Putamen (tissue), 1 donor: ENCODE measurements at places on chromosomes 4 and X.
A peak's percentile ranks its signal among the peaks of the same experiment; 100 is the strongest.

- no peak for DNase-seq
Observed at GRCh38 chrX:72554448-72555140, 18.0 kb downstream of the HDAC8 start.

DNA sequence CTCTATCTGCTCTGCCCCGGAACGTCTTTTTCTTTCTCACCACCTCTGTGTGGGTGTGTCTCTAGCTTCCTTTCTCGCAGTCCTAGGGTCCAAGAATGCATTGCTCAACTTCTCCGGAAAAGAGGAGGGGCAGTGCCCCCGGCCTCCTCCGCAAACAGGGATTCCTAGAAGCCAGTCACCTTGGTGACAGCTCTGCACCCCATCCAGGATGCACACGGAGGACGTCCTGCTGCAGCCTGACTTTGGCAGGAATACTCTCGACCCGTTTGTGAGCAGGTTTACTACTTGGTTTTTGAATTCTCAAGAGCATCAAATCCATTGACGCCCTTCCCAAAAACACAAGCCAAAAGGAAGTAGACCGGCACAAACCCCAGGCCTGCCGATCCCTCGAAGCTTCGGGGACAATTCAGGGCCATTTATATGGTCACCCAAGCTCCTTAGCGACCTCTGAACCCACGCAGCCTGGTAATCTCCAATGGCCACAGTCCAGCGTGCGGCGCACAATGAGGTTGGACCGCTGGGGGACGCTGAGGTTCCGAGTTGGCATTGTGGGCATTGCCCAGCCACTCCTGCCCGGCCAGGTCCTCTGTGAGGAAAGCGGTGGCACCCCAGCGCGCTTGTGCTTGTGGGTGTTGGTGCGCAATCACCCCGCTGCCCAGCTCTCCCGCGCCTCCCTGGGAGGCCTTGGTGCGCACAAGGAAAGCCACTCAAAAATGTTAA lies 9.8 kb downstream of the NKX3-2 start:
- no peak for DNase-seq

GRCh38 chr4:98976716-98977115 lies 18.8 kb upstream of the METAP1 start:
- DNase-seq: no peak

GRCh38 chrX:13733506-13733905 lies 914 bp downstream of the TRAPPC2 start:
- DNase-seq: no peak

- no peak for DNase-seq
Observed at GRCh38 chr4:73609706-73610105, 10.5 kb downstream of the RASSF6 start.

- no peak for DNase-seq
Observed at GRCh38 chr4:151678048-151678872, 82.5 kb downstream of the GATB start.

DNA sequence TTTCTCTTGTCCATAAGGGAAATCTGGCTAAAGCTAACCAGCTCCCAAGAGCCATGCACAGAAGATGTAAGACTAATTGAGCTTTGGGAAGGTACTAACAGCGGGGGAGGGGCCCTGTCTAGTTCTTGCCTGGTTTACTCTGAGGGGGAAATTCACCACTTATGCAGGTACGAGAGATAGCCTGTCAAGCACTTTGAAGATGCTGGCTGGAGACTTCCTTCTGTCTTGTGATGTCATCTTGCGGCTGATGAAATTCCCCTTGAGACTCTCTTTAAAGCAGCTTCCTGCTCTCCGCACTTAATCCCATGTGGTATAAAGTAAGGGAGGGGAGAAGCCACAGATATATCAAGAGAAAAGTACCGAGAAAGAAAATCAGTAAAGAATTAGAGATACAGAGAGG lies 345.3 kb downstream of the MAPK10 start:
- DNase-seq: no peak

DNA sequence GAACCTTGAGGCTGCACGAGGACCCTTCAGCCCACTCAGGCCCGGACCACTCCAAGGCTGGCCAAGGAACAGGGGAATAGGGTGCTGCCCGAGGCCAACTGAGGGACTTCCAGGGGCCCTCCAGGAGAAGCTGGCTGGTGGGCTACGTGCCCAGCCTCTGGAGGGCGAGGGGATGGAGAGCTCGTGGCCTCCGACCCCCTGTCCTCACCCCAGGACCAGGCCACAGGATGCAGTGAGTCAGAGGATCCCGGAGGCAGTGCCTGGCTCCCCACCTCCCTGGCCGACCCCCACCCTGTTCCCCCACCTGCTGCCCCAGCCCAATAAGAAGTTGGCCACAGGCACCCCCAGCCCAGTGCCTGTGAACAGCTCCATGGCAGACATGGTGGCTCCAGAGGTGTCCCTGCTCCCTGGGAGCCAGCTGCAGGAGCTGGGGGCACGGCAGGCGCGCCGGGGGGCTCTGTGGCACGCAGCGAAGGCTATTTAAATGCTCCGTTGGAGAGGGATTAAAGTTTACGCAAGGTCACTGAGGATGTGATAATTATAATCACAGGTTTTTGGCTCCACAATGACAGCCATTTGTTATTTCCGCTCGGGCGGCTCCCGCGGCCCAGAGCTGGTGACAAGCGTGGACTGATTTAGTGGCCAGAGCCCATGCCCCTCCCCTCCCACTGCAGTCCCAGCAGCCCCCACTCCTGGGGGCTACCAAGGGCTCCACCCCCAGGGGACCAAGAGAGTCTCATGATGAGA lies 95.7 kb upstream of the NKX1-1 start:
- DNase-seq: no peak

GRCh38 chr4:41645728-41646390 lies 102.7 kb downstream of the PHOX2B start:
- DNase-seq: no peak

GRCh38 chrX:9033989-9034388 lies at the start of gene FAM9B:
Gene FAM9B (minus strand): TSS chrX:9034127. CDS start chrX:9032986, 1,141 bp downstream.
- DNase-seq: no peak

GRCh38 chrX:43527801-43528200 lies 128.3 kb upstream of the MAOA start:
- DNase-seq: no peak

DNA sequence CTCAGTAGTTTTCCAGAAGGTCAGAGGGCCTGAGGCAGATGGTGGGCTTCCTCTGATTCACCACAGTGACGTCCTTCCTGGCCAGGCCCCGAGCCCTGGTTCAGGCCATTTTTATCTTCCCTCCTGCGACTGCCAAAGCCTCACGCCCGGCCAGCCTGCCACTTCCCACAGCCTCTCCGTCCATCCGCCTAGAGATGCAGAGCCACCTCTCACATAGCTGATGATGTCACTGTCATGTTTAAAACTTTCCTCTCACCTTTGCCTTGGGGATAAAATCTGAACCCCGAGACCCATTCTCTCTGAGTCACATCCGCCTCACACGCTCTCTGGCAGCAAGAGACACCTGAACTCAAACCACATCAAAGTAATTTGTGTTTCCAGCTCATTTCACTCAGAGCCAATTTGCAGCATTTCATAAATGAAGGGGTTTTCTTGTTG lies 175.3 kb downstream of the QDPR start:
- DNase-seq: no peak

DNA sequence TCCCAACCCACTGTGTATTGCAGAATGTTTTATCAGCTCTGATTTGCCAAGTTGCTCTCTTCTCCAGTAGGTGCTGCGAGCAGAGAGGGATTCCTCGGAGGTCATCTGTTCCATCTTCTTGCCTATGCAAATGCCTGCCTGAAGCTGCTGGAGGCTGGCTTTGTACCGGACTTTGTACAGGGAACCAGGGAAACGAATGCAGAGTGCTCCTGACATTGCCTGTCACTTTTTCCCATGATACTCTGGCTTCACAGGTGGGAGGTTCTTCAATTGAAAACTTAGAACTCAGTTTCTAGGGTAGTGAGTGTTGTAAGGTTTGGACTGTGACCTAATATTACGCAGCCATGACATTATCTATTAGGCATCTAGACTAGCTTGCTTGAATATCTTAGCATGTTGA lies 24.9 kb downstream of the AR start:
- DNase-seq: no peak

DNA sequence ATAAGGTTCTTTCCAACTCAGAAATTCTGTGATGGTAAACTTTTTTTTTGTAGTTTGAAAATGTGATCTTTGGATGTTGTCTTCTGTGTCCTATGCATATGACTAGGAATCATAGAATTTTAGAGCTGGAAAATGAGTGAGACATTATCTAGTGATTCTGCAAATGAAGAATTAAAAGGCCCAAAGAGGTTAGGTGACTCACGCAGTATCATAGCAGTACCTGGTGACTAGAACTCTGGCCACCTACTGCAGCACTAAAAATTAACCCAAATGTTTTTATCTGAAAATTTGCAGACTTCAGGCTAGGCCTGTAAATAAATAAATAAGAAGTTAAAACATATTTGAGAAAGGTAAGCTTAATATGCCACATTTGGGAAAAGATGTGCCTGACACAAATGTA lies 52.8 kb downstream of the NFKB1 start:
- no peak for DNase-seq

DNA sequence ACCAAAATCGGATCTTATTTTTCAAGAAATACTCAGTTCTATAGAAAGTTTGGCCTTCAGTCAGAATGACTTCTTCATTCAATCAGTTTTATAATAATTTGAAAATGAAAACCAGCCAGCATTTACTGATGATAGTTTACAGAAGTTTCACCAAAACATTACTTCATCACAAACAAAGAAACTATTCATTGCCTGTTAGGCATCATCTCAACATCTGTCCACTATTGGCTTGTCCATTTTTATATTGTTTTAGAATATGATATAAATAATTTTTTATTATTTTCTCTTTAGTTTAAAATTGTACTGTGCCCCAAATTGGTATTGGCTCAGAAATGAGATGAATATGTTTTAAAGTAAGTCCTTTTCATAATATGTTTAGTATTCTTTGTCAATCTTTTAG lies 38.4 kb downstream of the FAT4 start:
- peak; percentile 45 for DNase-seq

GRCh38 chr4:122980860-122981259 lies 58.5 kb upstream of the NUDT6 start:
- no peak for DNase-seq

DNA sequence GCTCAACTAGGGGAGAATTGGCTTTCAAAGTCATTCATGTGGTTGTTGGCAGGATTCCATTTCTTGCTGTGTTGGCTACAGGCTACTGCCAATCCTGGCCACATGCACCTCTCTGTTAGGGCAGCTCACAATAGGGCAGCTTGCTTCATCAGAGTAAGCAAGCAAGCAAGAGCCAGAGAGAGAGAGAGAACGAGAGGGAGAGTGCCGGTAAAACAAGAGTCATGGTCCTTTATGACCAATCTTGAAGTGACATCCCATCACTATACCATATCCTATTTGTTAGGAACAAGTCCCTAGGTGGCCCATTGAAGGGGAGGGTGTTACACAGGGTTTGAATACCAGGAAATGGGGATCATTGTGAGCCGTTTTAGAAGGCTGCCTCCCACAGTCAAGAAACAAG lies 33.0 kb upstream of the TLR2 start:
- no peak for DNase-seq

GRCh38 chr4:177070533-177071058 lies 239.1 kb upstream of the NEIL3 start:
- DNase-seq: no peak

- no peak for DNase-seq
Observed at GRCh38 chr4:9942921-9943600, 78.2 kb downstream of the SLC2A9 start.

DNA sequence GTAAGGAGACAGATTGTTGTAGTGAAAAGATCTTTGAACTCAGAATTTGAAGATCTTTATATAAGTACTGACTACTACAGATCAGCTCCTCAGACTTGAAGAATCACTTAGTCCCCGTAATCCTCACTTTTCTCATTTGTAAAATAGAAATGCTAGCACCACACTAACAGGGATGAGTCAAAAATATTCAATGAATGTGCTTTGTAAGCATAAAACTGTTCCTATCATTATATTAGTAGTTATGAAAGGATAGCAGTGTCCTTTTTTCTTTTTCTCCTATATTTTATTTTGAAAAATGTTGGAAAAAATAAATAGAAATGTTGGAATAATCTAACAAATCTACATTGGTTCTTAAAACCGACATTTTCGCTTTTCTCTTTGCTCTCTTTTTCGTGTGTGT lies 25.4 kb downstream of the NFKB1 start:
- DNase-seq: no peak

- DNase-seq: no peak
Observed at GRCh38 chrX:74104356-74105015, 199.5 kb upstream of the ZCCHC13 start.

GRCh38 chr4:142596121-142596520 lies 250.0 kb downstream of the INPP4B start:
- DNase-seq: no peak
